Fibroblast of skin of left quadriceps (primary cell): ENCODE measurements at places on chromosomes 5 and 9.

DNA sequence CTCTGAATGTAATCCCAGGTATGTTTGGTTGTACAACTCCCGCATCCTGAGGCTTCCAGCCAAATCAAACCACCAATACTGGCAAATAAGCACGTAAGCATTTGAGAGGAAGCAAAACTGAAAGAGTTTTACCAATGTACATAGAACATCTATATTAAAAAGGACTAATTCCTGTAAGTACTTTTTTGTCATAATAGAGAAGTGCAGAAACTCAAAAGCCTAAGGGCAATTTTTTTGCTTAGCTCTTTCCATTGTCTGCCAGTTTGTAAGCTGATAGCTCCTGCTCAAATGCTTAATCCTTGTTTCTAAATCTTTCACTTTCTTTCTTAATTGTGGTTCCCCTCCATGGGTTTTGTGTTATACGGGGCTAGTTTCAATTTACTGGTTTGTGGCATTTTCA is 1151.8 kb downstream of the CDH12 start:
- DNase-seq: no peak

DNA sequence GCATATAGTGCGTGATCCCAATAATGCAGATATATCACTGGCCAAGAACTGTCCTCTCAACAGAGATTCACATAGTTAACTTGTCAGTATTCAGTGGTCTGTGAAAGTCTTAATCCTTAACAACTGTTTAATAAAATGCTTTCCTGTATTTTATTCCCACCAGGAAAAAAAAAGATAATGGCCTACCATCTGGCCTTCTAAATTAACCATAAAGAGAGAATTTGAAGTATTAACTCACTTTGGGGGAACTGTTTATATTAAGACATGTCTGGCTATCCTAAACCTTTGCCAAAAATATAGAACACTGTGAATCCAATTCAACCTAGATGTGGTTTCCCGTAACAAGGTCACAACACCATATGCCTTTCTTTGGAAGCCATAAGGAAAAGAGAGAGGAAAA is 818 bp upstream of the FREM1 start:
- DNase-seq: no peak

DNA sequence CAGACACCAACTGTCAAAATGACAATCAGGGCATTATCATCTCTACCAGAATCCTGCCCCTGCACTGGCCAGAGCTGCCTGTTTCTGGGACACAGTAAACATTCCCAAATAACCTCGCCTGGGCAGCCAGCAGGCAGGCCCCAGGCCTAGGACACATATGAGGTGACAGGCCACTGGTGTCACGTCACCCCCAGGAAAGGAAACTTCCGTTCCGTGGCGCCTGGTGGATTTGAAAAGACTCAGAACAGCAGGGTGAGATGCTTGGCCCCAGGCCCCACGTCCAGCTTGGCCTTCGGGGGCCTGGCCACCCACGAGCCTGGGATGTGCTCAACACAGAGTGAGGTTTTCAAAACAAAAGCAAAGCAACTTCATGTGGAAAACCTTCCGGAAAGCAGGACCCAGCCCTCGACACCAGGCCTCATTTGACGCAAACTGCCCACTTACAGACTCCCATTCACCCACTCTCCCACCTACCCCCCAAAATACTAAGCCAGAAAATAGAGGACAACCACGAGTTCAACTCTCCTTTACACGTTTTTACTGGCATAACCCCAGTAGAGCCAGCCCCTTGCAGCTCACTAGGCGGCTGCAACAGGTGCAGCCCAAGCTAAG is 1.2 kb downstream of the SEMA4D start:
- no peak for DNase-seq

DNA sequence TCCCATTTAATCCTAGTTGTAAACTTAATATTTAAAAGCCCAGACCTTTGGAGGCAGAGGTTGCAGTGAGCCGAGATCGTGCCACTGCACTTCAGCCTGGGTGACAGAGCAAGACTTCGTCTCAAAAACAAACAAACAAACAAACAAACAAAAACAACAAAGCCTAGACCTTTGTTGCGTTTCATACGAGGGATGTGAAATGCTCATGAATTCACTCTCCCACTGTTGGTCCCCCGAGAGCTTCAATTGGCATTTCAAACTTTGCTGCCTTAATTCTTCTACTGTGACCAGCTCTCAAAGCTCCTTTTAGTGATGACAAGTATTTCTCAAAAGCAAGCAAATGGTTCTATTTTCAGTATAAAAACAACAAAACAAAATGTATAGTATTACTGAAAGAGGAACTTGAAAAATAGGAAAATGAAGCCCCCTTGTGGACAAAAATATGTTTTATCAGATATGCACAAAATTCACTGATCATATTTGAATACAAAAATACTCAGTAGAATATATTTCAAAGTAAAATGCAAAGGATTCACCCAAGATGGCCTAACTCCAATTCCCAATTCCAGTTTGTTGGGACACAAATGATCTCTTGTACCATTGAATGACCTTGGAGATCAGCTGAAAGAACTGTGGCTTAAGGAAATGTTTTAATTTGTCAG is 140.4 kb downstream of the ESM1 start:
- DNase-seq: peak; percentile 52

DNA sequence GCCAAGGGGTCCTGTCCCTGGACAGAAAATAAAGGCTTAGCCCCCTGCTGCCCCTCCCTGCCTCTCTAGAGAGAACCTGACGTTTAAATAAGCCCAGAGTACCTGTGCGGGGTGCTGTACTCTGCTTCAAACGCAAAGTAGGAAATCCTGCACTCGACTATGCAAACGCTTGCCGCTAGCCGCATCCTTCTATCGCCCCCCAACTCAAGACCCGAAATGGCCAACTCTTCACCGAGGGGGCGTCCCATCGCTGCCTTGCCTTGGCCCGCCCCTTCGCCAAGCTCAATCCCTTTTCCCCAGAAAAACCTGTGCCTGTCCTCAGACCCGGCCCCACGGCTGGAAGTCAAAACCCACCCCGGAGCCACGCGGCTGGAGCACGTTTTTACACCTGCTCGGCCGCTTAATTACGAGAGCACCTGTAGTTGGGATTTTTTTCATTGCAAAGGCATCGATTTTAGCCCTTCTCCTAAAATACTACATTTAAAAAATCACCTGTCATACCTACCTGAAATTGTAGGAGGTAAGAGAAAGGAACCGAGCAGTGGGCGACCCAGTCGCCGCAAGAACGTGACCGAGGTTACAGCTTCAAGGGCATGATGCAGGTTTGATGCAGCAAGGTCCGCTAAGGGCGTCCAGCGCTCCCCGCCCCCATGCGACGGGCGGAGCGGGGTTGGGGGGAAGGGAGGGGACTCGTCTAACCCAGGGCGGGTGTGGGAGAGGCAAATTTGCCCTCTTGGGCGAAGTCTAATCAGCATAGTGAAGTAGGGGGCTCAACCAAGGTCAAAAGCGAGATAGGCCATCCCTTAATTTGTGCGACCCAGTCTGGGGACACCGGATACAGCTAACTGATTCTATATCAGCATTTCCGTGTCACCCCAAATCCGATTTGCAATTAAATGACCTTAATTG is 3.5 kb downstream of the ELAVL2 start:
- DNase-seq: no peak

- no peak for DNase-seq
These were observed 168.0 kb upstream of the POU5F2 start for GRCh38 chr5:93909356-93909755.

- DNase-seq: no peak
These were observed 100.3 kb downstream of the PCSK1 start for GRCh38 chr5:96332535-96333366.

GRCh38 chr9:136961279-136962065 is 9.4 kb downstream of the LCN12 start:
- no peak for DNase-seq

- no peak for DNase-seq
These were observed 367.1 kb upstream of the RIOK2 start for GRCh38 chr5:97550164-97550563.

GRCh38 chr9:40884072-40884901 is 244.2 kb downstream of the FOXD4L6 start:
- no peak for DNase-seq

DNA sequence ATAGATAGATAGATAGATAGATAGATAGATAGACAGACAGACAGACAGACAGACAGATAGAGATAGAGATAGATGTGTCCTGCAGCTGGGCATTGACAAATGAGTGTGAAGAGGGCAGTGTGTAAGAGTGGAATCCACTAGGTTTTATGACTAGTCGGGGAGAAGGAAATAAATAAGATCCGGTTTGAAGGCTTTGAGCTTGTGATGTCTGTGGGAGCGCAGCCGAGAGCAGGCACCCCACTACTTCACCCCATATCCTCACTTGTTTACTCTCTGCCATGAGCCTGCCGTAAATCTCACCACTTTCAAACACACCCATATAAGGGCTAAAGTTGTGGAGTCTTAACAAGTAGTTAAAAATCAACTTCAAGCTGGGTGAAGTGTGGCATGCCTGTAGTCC is 1.4 kb upstream of the SUSD1 start:
- no peak for DNase-seq

- peak; percentile 92 for DNase-seq
These were observed 34.0 kb downstream of the ZNF474 start for GRCh38 chr5:122163121-122164069.

DNA sequence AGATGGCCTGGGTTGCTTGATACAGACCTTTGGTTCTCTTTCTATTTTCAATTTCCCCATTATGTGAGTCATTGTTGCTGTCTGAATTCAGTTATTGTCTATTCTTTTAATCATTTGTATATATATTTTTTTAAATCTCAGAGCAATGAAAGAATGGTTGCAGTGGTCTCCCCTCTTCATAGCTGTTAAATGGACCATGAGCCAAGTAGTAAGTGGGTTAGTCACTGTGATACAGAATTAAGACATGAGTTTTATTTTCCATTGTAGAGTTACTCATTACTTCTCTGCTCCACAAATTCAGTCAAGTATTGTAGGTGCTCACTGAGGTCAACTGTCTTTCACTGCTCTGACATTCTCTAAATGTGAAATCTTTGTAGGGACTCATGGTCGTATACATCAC is 174.6 kb upstream of the GRAMD2B start:
- DNase-seq: no peak

DNA sequence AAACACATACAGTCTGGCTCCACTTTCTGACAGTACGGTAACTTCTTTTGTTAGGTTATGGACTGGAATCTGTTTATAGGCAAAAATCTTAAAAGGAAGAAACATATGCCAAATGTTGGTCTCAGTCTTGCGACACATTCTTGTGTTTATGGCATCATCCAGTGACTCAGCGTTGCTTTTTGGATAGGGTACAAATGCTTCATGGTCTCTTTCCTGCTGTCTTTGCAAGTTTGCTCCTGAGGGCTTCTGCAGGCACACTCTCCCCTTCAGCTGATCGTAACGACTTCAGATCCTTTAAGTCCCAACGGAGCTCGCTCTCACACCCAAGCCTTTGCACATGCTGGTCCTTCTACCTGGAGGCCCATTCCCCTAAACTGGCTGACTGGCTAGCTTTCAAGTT is 23.6 kb upstream of the TNFSF8 start:
- DNase-seq: peak; percentile 78

DNA sequence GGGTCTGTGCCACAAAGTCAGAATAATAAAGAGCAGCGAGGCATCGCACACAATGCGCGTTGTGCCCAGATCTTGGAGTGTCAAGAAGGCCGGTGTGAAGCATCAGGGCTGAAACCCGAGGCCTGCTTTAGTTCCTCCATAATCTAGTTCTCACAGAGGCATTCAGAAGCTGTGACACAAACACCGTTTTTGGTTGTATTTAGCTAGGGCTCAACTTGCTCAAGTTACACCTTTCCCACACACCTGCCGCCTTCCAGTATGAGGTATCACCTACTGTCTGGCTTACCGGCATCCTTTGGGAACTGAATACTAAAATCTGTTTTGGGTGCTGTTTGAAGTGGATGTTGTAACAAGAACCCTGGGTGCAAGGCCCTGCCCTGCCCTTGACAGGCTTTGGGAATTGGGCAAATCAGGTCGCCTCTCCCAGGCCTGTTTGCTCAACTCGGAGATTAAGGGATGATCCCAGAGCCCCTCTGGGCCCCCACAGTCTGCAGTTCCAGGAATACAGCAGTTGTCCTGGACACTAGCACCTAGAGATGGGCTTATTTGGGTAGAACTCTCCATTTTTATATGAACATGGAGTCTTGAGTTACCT is 27.0 kb downstream of the SLC25A25 start:
- DNase-seq: no peak

GRCh38 chr5:1118231-1118698 is 6.4 kb upstream of the SLC12A7 start:
- no peak for DNase-seq

- DNase-seq: no peak
These were observed 106.8 kb downstream of the DMRT2 start for GRCh38 chr9:1156794-1157550.

GRCh38 chr5:120599576-120599975 is 135.5 kb downstream of the PRR16 start:
- DNase-seq: no peak

DNA sequence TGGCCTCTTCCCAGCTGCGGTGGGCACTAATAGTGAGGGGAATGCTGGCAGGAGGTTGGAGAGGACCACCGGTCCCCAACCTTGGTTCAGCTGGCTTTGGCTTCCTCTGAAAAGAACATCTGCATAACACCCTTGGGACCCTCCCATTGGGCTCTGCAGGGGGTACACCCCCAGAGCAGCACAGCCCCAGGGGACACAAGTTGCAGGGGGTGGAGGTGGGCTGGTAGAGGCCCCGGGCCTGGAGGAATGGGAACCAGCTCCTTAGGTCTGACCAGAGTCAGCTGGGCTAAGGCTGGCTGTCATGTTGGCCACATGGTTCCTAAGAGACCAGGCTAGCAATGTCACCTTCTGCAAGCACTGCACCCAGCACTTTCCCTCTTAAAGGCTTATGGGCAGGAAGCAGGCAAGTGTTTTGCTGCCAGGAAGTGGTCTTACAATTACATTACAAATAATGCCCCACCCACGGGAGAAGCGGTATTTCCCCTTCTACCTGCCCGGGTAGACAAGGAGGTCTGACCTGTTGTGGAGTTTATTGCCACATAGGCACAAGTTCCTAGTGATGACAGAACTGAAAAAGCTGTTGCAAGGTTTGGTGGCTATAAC is 18.1 kb downstream of the GCNT4 start:
- no peak for DNase-seq

DNA sequence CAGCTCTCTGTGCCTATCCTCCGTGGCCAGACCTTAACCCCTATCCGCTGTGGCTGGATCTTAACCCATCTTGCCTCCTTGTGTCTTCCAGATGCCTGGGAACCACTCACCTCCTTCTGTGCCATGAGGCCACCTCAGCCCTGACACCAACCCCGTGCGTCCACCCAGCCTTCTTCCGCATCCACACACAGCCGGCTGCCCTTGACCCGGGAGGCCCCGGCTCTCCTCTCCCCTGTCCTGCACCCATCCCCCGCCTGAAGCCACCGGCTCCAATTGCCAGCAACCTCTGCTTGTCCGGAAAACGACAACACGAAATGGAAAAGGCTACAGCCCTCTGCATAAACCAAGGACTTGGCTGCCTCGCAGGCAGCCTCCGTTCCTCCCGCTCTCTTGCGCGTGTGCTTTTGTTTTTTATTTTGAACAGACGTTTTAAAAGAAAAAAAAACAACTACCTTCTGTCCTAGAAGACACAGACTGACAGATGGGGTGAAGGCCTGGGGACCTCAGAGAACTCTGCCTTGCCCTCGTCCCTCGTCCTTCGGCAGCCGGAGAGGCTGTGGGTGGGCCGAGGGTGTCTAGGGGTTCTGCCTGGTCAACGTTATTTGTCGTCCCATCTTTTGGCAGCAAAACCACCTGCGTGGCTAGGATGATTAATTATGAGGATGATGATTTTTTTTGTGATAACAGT is 32.5 kb upstream of the HMCN2 start:
- no peak for DNase-seq

- no peak for DNase-seq
These were observed 386.8 kb upstream of the CHD1 start for GRCh38 chr5:99315413-99316183.
